ENCODE measurements at places on chromosomes 7 and 10.

- DNase-seq, result peak; percentile 16
These were observed 26.5 kb downstream of the NDUFB2 start for GRCh38 chr7:140723006-140723405.

DNA sequence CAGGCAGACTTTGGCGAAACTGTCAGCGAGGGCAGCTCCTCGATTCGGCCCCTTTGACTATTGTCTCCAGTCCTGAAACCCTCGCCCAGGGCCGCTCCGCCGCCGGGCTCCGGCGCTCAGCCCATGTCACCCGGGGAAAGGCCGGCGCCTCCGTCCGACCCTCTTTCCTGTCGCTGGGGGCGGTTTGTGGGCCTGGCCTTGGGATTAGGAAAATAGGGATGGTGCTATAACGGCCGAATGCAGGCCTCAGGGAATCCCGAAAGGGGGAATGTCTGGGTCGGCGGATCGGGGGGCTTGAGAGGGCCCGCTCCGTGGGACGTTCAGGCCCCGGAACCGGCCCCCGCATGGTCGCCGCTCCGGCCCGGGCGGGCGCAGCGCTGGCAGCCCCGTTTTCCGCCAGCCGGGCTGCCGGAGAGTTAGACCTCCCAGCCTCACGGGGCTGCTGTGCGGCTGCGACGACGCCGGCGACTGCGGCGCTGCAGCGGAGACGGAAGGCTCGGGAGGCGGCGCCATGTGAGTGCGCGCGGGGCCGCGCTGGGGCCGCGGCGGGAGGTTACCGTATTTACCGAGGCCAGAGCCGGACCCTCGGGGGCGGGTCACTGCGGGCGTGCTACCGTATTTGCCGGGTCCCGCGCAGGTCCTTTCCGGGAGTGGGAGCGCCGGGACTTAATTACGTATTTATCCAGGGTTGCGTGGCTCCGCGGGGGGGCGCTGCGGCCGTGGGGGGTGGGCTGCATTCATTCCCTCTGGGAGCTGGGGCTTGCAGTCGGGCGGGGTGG, 25.9 kb downstream of the ZNF775 start:
- DNase-seq, result peak; percentile 53

- no peak for DNase-seq
These were observed 26.1 kb downstream of the MYPN start for GRCh38 chr10:68135362-68135761.

DNA sequence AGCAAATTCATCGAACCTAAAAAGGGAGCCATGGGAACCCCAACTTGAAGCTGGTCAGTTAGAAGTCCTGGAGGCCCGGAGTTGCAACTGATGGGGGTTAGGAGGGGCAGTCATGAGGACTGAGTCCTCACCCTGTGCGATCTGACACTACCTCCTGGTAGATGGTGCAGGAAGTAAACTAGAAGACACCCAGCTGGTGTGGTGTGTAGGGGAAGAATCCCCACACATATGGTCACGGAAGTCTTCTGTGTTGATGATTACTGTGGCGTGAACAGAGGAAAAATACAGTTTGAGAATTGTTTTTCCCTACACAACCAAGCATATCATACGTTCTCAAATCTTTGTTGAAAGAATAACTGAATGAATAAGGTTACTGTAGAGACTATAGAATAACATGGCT, 164.6 kb upstream of the KCTD7 start:
- no peak for DNase-seq

- DNase-seq, result no peak
These were observed 949.4 kb upstream of the POT1 start for GRCh38 chr7:125878988-125879387.

DNA sequence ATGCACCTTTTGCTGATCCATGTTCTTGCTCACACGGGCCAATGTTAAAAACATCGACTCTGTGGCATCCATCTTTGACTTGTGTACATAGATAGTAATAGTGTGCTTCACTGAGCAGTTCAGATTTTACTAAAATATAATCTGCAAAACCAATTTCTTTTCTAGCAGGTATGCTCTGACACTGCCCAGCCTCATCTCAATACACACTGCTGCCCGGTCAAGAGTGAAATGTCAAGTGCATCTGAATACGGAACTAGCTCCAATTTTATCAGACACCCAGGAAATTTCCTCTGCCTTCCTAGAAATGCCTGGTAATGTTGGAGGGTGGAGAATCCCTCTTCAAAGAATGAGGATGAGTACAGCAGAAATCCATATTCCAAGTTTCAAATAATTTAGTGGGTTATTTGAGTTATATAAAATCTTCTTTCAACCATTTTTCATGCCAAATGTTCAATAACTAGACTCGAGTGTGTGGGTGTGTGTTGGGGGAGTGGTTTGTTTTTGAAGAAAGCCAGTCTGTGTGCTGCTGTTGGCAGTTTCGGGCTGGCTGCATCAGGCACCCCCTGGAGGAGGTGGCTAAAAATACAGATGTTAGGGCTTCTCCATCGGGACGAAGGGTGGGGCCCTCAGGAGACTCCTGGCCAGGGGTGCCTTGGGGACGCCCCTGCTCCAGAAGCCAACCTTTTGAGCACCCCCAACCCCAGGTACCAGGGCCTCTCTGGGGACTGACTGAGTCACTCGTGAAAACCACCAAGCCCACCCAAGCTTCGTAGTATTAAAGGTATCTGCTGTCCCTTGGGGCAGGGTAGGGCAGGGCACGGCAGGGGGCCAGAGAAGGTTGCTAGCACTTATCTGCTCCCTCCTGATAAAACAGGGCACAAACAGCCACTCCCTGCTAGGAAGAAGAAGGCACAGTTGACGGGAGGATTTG, 15.4 kb downstream of the CTBP2 start:
- no peak for DNase-seq

DNA sequence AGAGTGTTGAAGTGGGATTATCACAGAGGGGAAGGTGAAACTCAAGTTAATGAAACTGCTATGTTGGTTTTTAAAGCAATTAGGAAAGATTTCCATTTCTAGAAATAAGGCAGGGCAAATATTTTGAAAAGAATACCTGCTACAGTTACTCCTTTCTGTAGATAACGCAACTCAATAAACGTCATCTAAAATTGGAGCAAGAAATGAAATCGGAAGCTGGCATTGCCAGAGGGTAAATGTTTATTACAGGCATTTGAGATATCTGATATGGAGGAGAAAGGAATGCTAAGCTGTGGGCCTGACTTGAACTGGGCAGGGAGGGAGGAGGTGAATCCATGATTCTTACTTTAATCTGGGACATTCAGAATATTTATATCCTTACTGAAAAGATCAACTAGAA, 217.0 kb upstream of the ADARB2 start:
- no peak for DNase-seq

DNA sequence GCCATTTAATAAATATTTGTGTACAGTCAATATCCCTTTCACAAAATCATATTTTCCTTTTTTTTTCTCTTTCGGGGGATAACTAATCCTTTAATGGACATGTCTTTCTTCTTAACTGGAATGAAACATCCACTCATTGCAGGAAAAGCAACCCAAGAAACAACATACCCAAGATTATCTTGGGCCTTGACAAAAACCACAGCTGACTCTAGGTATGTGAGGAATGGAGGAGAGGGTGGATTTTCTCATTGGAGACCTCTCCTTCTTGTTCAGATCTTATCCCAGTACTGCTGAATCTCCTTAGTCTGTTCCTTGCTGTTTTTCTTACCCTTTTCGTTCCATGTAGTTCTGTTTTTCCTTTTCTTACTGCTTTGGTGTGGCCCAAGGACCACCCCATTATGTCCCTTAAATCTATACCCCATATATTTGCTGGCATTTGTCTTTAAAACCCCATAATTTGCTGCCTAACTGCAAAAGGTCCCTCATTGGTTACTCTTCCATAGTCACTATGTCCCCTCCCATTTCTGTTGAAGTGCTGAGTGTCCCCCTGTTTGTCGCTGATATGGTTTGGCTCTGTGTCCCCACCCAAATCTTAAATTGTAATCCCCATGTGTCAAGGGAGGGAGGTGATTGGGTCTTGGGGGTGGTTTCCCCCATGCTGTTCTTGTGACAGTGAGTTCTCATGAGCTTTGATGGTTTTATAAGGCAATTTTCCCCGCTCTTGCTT, 6.8 kb upstream of the CDK6 start:
- no peak for DNase-seq

DNA sequence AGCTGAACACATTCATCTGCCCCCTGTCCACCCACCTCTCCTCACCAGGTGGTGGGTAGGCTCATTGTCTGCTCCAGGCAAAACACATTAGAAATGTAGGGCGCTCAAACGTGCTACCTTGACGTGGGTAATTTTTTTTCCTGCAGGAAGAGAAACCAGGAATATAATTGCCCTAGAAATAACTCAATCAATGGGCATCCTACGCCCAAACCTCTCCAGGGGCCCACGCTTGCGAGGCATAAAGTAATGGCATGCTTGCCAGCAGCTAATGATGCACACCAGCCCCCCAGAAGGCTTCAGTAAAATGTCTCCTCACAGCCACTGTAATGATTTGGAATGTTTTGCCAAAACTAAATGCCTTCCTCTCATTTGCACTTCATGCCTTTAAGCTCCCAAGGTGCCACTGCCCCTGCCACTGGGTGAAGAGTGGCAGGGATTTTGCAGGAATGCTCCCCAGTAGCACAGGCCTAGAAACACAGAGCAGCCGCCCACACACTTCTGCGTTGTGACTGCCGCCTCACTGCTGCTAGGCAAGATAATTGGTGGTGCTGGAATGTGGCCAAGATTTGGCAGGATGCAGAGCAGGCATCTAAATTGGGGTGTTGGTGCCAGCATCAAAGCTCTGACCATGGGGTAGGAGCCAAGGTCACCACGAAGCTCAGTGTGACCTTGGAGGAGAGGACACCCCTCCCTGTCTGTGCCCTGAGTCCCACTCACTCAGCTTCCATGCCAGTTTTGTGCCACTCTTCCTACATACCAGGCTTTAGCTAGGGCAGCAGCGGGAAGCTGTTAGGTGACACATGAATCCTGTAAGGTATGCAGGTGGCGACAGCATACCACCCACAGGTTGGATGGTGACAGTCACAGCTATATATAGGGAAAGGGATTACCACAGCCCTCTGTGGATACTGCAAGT, 48.7 kb upstream of the PPP1R3C start:
- DNase-seq, result no peak
